Ovary (tissue), 10 donors: ENCODE measurements at places on chromosomes 2 and 18. TPM values are rescaled to one million over a fixed set of nuclear protein-coding genes. Genes with fewer than 3 reads are reported as not detected.

IL36G gene
- not detected for total RNA-seq

TRABD2A gene
- total RNA-seq: 67.6 TPM

CD8B2 gene
- total RNA-seq: not detected

SEPTIN10 gene
- 78.0 TPM for total RNA-seq

FABP1 gene
- total RNA-seq: 1.9 TPM

PROM2 gene
- total RNA-seq: 0.99 TPM

PHOSPHO2 gene
- 6.3 TPM for total RNA-seq

ADCYAP1 gene
- not detected for total RNA-seq

TUBA3E gene
- 0.52 TPM for total RNA-seq

APCDD1 gene
- total RNA-seq: 112 TPM

MEP1B gene
- total RNA-seq: 0.72 TPM

SERPINE2 gene
- total RNA-seq: 105 TPM

CCL20 gene
- total RNA-seq: not detected

PGAP1 gene
- total RNA-seq: 11.8 TPM

CFC1 gene
- total RNA-seq: not detected

IL1F10 gene
- not detected for total RNA-seq
